HS-27A (cell line): ENCODE measurements at places on chromosomes 5 and 9.

- no peak for DNase-seq
Measured at GRCh38 chr5:126000507-126000906, 422.7 kb upstream of the GRAMD2B start.

DNA sequence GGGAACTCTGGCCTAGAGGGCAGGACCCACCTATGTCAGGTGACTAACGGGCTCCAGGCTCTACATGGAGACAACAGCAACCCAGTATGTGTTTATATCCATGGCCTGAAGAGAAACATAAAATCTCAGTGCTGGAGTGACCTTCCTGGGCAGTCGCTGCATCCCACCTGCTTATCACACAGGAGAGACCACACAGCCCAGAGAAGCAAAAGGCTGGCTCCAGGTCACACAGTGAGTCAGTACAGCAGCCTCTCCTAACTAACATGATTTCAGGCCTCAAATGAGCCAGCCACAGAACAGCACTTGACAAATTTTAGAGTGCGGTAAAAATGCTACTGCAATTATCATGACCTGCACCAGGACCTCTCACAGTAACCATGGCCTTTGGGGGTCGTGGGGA is 54.0 kb upstream of the TGFBR1 start:
- no peak for DNase-seq

DNA sequence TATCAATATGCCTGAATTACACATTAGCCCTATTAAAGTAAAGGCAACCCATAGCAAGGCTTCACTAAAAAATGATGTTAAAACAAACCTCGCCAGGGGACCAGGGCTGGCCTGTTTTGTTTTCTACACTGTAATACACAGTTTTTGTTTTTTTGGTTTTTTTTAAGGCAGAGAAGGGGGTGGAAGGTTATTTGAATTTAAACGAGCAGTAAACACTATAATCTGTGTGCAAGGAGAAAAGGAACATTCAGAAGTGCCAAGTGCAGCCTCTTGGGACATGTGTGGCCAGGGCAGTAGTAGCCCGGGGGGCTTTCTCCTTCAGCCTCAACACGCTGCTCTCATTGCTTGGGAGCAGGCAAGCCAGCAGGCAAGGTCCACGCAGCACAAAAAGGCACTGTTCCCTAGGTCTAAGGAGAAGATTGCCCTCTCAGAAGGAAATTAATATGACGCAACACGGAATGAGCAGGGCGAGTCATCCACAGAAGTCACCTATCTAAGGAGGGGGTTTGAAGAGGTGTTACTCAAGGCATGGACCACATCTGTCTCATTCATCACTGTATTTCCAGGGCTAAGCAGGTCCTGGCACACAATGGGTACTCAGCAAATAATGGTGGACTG is 16.2 kb downstream of the SIL1 start:
- DNase-seq, result no peak

DNA sequence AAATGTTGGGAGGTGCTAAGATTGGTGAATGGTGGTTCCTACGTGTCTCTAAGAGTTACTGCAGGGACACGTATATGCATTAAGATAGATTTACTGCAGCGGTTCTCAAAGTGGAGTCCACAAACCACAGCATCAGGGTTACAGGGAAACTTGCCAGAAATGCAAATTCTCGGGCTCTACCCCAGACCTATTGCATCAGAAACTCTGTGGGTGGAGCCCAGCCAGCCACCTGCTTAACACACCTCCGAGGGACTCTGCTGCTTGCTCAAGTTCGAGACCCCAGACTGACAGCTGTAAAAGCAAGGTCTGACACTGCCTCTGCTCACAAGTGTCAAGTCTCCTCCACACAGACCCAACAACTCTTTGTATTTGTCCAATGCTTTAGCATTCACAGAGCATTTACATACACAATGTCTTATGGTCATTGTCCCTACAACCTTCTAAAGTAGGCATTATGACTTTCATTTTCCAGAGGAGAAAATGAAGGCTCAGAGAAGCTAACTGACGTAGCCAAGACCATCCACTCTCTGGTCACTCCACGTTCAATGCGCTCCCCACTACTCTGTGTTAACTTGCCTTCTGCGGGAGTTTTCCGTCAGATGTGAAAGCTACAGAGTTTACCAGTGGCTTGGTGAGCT is 48.8 kb downstream of the HSD17B3 start:
- DNase-seq, result no peak

DNA sequence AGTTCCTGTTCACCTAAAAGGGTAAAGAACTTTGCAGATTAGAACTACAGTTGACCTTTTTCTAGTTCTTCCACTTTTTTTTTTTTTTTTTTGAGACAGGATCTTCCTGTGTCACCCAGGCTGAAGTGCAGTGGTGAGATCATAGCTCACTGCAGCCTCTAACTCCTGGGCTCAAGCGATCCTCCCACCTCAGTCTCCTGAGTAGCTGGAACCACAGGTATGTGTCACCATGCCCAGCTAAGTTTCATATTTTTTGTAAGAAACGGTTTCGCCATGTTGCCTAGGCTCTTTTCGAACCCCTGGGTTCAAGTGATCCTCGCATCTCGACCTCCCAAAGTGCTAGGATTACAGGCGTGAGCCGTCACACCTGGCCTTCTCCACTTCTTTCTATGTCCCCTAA is 39.7 kb upstream of the TNFAIP8 start:
- DNase-seq, result no peak
